ENCODE measurements at places on chromosomes 7 and 10.
A peak's percentile ranks its signal among the peaks of the same experiment; 100 is the strongest.

- no peak for DNase-seq
Observed at GRCh38 chr7:151013733-151014497, 10.4 kb downstream of the ATG9B start.

DNA sequence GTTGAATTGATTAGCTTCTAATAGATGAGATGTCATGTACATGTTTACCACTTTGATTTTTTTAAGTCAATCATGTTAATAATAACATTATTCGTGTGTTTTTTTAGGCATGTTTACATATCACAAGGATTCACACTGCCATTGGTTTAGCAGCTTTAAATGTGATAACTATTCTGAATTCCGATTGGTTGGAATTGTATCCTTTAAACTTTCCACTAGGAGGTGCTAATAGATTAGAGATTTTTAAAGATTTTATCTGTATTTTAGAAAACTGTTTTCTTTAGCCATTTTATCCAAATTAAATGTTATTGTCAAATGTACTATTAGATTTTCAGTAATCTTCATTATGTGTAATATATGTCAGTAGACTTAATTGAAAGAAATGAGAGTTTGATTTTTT, 83.2 kb downstream of the HECTD2 start:
- DNase-seq, result peak; percentile 12

GRCh38 chr10:15237351-15237750, 68.9 kb upstream of the NMT2 start:
- DNase-seq, result peak; percentile 39

DNA sequence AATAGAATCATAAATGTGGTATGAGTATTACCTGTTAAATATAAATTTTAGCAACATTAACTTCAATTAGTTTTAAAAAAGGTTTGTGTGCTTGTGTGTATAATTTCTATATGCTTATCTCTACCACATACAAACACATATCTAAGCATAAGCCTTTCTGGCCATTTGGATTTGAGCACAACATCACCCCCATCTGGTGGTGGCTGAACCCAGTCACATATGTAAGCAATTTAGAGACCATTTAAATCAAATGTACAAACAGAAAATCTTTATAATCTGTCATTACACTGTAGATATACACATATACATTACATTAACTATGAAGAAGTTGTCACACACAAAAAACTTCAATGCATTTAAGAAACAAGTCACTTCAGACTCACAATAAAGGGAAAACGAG, 31.7 kb downstream of the GPR22 start:
- no peak for DNase-seq

- DNase-seq, result no peak
Observed at GRCh38 chr10:3654980-3655379, 130.0 kb downstream of the KLF6 start.

DNA sequence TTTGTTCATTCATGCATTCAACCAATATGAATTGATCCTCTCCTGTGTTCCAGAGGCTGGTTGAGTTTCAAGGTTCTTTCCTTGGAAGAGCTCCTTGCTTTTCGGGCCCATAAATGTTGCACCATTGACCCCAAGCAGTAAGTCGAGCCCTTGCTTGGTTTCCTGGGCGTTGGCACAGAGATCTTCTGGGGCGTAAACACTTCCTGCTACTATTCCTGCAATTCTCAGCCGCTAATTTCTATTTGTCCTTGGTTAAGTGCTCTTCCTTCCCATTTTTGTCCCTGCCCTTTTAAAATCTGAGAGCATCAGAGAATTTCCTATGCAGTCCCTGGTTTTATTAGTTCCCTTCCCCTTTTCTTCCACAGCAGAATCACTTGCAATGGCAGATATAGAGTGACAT, 44.1 kb upstream of the ADRB1 start:
- no peak for DNase-seq

GRCh38 chr10:57897611-57898010, 370.1 kb downstream of the IPMK start:
- DNase-seq, result no peak

- no peak for DNase-seq
Observed at GRCh38 chr10:42809676-42810075, 27.1 kb downstream of the BMS1 start.

DNA sequence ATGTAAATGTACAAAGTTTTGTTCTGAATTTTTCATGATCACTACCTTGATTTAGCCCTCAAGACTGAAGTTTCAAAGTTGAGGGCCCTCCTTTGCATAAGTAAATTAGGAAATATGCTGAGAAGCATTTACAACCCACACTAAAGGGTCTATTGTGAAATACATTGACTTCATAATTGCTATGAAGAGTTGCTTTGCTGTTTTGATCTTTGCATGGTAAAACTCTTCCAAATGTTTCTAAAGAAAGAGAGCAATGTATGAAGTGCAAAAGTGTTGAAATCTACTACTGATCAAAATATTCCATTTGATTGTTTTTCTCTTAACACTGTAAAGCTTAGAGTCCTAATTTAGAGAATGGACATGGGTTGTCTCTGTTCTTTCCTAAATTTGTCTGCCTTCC, 77.2 kb downstream of the C7orf25 start:
- DNase-seq, result no peak

- no peak for DNase-seq
Observed at GRCh38 chr7:93944673-93945072, 23.1 kb downstream of the GNG11 start.

DNA sequence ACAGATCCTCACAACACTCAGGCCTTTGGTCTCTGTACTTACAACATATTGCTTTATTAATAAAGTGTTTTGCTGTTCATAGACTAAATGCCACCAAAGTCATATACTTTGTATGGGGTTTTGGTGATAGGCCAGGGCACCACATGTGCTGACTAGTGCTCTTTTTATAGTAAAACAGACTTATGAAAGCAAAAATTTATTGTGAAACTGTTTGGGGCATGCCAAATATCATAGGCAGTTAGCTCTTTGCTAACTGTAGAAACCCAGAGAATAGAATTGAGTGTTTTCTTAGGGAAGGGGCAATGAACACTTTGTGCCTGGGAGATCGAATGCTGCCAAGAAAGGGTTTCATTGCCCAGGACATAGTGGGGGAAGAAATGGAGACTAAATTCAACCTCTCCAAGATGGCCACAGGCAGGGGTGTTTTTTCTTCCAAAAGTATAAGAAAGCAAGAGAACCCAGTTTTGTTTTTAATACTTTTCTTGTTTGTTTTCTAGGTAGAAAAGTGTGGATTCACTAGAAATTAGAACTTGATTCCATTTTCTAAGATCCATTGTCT, 142.7 kb downstream of the TRIL start:
- DNase-seq, result no peak

DNA sequence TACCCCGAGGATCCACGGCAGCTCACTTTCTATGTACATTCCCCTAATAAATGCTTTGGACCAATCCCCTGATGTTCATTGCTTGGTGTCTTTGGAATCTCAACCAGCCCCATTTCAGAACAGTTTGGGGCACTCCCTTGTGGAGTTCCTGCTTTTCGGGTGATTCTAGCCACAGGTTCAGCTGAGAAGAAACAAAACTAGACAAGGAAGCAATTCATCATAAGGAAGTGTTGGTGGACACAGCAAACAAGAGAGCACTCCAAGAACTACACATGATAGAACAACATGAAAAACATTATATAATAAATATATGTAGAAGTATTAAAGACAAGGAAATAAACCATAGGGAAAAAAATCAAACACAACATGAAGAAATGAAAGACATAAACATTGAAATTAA, 6.0 kb upstream of the CCDC136 start:
- DNase-seq, result no peak

- no peak for DNase-seq
Observed at GRCh38 chr7:151900986-151901621, 24.2 kb upstream of the PRKAG2 start.

DNA sequence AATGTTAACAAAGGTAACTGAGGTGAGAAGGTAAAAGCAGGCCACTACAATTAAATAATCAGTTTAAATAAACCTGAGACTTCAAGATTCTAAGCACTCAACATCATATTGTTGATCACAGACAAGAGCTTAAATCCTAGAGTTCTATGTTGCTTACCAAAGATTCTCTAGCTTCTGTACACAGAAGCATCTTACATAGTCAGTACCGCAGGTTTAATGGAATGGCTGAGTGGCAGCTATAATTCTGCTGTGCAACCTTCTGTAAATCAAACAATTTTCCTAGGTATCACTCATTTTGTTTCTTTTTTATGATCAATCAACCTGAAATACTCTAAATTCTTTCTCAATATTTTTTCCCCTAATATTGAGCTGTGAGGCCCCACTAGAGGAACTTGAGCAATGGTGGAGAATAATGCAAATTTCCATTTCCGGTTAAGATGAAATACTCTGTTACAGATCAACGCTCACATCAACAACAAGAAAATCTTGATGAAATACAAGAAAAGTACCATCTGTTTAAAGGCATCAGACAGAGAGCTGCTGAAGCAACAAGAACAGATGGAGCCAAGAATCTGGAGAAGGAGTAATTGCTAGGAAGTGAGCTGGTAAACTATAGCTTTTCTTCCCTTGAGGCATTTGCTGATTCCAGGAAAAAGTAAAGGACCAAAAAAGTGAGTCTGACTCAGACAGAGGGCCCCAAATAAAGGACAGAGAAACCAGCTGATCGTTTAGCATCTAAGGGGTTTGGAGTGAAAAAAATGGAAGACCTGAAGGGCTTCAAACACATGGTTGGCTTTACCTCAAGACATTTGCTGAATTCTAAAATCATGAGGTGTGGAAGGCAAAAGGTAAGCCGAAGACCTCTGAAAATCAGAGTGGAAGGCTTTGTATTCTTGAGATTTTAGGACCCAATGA, 22.6 kb downstream of the PNPLA8 start:
- DNase-seq, result peak; percentile 38

GRCh38 chr10:5945561-5946418, 31.6 kb downstream of the IL15RA start:
- DNase-seq, result peak; percentile 80

DNA sequence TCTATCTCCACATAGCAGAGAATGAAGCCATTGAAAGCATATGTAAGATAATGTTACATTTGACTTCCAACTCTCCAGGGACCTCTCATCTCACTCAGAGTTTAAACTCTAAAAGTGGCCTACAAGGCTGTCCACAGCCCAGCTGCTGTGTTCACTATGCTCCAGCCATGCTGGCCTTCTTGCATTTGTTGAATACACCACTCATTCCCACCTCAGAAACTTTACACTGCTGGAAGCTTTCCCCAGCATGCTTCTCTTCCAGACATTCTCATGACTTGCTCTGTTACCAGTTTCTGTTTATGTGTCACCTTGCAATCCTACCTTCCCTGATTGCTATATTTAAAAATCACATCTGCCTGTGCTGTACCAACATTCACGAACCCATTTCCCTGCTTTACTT, 167.2 kb downstream of the WNT2 start:
- DNase-seq, result no peak

DNA sequence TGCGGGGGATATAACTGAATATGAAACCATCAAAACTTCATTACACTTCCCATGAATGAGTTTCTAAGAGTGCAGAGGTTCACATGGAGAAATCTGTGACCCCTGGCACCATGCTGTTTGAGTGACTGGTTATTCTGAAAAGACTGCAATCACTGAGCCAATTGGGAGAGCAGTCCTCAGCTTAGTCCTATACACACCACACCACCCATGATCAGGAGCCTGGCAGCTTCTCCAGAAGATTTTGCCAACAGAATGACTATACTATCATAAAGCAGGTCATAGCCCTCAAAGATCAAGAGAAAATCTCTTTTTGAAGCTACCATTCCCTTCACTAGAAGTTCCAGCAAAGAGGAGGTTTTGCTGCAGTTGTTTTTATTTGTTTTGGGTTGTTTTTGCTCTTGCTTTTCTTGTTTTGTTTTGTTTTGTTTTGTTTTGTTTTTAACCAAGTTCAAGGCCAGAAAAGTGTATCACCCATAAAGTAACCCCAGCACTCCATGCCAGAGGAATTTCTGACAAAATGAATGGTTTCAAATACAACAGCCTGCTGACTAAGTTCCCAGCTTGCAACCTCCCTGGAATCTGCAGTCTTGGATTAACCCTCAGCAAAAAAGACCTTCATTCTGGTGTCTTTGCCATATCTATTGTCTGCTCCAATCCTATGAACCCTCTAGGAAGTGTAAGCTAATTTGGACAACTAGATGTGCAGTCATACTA, 19.7 kb upstream of the HGF start:
- DNase-seq, result no peak

- no peak for DNase-seq
Observed at GRCh38 chr10:26335574-26336093, 102.5 kb upstream of the APBB1IP start.

GRCh38 chr10:60820093-60820754, 41.9 kb downstream of the CDK1 start:
- DNase-seq, result no peak

GRCh38 chr7:37912756-37913155, 3.9 kb downstream of the SFRP4 start:
- no peak for DNase-seq

GRCh38 chr10:929960-930624, 1.4 kb downstream of the LARP4B start:
- no peak for DNase-seq

- DNase-seq, result no peak
Observed at GRCh38 chr10:94025806-94026205, 32.1 kb downstream of the PLCE1 start.

- no peak for DNase-seq
Observed at GRCh38 chr10:115856580-115856979, 416.4 kb downstream of the GFRA1 start.

- DNase-seq, result no peak
Observed at GRCh38 chr7:136174477-136175125, 197.4 kb upstream of the MTPN start.

- no peak for DNase-seq
Observed at GRCh38 chr7:37081436-37081835, 357.1 kb upstream of the AOAH start.

DNA sequence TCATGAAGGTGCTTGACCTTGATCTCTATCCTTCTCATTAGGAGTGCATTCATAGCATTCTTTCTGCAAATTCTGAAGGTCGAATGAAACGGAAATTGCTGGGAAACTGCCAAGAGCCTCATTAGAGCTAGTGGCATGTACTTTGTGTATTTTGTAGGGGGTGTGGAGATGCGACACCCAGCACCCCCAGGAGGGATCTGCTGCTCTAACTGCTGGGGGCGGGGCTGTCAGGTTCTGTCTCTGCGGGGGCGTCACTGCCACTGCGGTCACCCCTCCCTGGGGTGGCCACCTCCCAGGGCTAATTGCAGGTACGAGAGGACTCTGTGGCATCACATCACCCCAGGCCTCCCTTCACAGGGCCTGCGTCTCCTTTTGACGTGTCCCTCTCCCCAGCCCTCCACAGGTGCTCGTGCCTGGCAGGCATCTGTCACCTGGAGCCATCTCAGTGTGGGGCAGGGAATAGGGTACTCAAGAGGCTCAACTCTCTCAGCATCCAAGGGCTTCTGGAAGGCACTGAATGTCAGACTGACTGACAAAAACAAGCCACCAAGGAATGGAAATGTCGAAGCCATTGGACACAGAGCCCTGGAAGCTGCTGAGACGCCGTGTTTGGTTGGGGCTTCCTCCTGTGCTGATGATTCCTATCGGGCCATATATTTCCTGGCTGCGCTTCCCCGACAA, 151.1 kb downstream of the ACTR3B start:
- DNase-seq, result no peak

Data from skeletal muscle cell (primary cell).